ENCODE measurements at places on chromosomes 2 and 18.

DNA sequence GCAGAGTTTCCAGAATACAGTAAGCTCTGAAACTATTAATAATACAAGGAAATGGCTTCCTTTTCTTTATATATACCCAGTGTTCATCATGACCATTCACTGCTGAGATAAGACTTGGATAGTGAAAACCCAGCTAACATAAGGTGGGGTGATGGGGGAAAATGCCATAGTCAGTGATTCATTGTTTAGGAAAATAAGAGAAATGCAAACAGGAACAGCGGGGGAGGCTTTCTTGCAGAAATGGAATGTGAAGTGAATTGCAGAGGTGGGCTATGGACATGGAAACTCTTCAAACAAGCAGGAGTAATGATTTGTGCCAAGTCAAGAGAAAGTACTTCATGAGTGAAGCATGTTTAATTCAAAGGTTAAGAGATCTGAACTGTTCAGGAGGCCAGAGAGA is 519.4 kb downstream of the TDRD15 start:
- DNase-seq = peak; percentile 5

- DNase-seq = peak; percentile 50
These were observed 93.1 kb downstream of the TCF4 start for GRCh38 chr18:55494899-55495298.

DNA sequence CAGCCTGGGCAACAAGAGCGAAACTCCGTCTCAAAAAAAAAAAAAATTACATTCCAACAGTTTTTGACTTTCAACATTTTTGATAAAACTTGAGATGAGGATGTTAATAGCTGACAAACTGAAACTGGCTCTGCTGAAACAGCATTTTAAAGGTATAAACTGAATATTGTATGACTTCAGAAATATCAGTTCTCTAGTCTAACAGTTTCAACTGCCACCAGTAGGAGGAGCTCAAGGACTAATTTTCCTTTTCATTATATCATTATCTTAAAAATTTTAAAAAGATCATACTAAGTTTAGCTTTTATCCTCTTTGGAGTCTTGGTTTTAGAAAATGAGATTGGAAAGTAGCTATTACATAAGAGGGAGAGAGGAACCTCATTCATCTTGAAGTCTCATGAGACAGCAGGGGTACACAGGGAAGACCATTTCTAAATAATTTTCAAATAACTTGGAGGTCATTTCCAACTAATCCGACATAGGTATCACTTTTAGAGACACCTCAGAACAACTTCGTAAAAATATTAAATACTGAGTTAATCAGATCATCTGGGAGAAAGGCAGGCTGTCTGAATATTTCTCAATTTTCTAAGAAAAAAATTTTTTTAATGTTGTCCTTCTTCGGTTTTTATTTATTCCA is 37.6 kb upstream of the MCM6 start:
- peak; percentile 58 for DNase-seq

DNA sequence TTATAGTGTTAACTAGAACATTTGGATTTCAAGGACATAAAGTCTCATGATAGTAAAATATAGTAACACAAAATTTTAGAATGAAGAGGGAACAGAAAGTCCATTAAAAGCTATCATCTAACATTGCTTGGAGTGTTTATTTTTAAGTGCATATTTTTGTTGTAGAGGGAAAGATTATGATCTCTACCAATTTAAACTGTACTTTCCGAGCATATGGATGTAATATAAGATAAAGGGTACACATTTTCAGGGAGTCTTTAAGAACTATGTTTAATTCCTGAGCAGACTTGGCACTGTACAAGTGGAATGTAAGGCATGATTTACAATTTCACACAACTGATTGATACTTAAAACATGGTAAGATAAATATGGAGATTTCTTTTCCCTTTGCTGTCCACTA is 34.2 kb upstream of the ZNF804A start:
- no peak for DNase-seq

- DNase-seq = no peak
These were observed 1.1 kb downstream of the TRABD2A start for GRCh38 chr2:84879584-84880394.

GRCh38 chr2:227191367-227191766 is 26.9 kb downstream of the COL4A3 start:
- DNase-seq = no peak

GRCh38 chr2:185219981-185220380 is 518.6 kb upstream of the FSIP2 start:
- DNase-seq = peak; percentile 37

- DNase-seq = no peak
These were observed 144.9 kb downstream of the TNS1 start for GRCh38 chr2:217857624-217858506.

GRCh38 chr2:666441-666840 is 10.8 kb downstream of the TMEM18 start:
- no peak for DNase-seq

GRCh38 chr2:158142568-158143332 is 41.1 kb downstream of the UPP2 start:
- peak; percentile 9 for DNase-seq

GRCh38 chr2:149902081-149902480 is 314.5 kb upstream of the MMADHC start:
- DNase-seq = no peak

All from kidney tubule cell (primary cell).